ENCODE measurements at places on chromosomes 5 and 9. TPM values are rescaled to one million over a fixed set of nuclear protein-coding genes. Genes with fewer than 3 reads are reported as not detected.

Gene RNF183
- 0.20 TPM for total RNA-seq

Gene NPR2
- 31.5 TPM for total RNA-seq

Gene SAXO1
- total RNA-seq, result 0.10 TPM

Gene CEL
- total RNA-seq, result 0.79 TPM

Gene PCSK1
- total RNA-seq, result under 0.01 TPM

DNA sequence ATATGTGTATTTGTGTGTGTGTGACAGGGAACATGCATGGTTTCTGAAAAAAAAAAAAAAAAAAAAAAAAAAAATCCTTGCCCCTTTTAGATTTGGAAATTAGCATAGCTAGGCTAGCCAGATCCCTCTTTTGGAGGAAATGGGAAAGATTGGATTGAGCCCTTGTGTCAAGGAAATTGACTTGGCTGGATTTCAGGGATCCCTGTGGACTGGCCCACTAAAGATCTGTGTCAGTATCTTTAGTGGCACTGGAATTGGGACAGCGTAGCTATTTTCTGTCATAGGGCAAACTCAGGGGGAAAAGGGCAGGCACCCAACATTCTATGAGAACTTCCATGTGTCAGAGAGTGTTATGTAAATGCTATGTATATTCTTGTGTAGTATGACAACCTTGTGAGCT is 35.4 kb downstream of the SH3GL2 start:
- no peak for DNase-seq

DNA sequence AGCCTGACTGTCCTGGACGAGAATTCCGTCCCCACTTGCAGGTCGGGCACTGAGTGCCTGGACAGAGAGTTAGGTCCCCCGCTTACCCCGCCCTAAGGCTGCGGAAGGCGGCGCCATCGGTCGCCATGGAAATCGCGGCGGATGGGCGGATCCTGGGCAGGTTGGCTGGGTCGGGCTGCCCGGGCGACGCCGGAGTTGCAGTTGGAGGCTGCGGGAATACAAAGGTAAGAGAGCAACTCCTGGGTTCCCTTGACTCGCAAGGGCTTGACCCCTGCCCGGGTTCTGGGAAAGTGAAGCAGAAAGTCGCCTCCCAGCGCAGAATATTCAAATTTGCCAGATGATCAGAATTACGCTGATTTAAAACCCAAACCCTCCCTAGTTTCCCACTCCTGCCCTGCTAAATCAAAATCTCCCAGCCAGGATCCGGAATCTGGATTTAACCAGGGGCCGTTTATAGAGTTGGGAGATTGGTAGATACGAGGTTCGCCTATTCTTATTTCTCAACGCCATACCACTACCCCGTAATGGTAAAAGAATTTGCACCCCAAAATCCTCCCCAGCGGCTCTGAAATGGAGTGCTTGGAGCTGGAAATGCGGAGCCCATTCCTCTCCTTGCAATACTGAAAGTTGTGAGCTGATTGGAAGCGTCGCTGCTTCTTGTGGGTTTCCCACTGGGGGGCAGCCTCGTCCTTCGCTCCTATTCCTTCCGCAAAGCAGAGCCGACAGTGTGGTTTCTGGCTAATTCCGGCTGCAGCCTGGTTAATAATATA is 156.4 kb upstream of the RASEF start:
- DNase-seq, result peak; percentile 89

- no peak for DNase-seq
Measured at GRCh38 chr9:135775911-135776310, 73.9 kb downstream of the KCNT1 start.

DNA sequence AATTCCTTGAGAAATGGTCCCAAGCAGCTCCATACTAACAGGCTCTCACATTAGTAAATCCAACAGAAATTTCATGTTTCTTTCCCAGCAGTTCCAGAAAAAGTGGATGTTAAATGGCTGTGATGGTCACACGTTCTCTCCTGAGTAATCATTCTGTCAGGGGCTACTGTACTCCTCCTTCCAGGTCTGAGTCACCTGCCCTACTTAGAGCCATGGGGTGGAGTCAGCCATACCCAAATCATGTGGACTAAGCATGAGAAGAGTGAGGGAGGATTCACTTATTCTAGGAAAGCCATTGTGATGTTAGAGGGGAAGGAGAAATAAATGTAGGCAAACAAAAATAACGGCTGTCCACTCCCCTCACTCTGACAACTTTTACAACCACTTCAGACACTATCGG is 547.2 kb downstream of the CSNK1G3 start:
- no peak for DNase-seq

DNA sequence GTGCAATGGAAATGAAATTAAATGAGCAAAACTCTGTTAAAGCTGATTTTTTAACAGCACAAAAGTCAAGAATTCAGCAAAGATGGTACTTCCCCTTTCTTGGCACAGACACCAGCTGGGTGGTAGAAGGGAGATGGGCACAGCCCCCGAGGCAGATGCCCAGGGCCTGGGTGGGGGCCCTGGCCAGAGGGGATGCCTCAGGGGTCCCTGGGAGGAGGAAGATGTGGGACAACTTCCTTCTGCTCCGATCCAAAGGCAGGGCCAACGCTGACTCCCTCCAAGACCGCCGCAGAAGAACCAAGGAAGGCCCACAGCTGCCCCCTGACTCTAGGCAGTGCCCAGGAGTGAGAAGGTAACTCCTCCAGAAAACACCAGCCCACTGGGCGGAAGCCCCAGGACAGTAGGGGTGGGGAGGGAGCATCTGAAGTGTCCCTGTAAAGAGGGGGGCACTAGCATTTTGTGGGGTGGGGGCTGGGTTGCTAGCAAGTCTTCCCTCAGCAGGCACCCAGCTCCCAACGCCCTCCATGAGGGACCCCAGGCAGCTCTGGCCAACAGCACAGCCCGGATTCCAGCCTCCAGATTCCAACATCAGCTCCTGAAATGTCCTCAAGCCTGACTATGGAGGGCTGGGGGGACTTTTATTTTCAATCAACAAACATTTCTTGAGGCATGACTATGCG is 4.9 kb downstream of the NACC2 start:
- no peak for DNase-seq

- DNase-seq, result peak; percentile 68
Measured at GRCh38 chr5:90528601-90529193, 687 bp downstream of the LYSMD3 start.

- no peak for DNase-seq
Measured at GRCh38 chr5:6454628-6455053, 6.0 kb downstream of the UBE2QL1 start.

DNA sequence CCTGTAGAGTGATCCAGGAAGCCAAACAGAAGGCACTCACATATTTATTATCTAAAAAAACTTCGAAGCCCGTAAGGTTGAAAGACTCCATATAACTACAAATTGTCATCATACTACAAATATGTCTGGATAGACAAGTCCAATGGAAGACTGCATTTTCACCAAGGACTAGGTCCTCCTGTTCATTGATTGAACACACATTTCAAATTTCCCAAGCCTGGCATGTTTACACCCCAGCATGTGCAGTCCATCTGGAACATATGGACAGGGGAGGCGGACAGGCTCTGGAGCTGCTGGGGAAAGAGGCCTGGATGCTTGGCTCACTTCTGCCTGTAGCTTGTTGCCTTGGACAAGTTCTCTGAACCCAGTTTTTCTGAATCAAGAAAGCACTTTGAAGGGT is 378.7 kb downstream of the ENC1 start:
- DNase-seq, result peak; percentile 71

- peak; percentile 36 for DNase-seq
Measured at GRCh38 chr5:91535499-91535898, 152.4 kb upstream of the ARRDC3 start.

DNA sequence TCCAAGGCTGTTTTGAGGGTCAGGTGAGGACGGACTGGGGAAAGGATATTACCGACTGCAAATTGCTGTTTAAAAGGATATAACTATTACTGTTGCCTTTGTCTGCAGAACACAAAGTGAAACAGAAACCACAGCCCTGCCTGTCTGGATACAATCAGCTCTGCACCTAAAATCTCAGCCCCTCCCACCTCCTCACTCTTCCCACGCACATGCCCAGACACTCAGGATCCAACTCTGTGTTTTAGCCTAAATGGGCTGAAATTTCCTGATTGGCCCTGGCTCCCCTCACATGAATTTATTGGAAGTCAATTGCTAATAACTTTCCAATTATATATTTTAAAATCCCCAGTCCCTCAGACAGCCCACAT is 176.3 kb upstream of the PPP1R26 start:
- no peak for DNase-seq
